Type B pancreatic cell (in vitro differentiated cells): ENCODE measurements at places on chromosomes 6 and 20. TPM values are rescaled to one million over a fixed set of nuclear protein-coding genes. Genes with fewer than 3 reads are reported as not detected.

GRCh38 chr20:44398335-44398734, 42.8 kb downstream of the HNF4A start:
- DNase-seq, result no peak

DNA sequence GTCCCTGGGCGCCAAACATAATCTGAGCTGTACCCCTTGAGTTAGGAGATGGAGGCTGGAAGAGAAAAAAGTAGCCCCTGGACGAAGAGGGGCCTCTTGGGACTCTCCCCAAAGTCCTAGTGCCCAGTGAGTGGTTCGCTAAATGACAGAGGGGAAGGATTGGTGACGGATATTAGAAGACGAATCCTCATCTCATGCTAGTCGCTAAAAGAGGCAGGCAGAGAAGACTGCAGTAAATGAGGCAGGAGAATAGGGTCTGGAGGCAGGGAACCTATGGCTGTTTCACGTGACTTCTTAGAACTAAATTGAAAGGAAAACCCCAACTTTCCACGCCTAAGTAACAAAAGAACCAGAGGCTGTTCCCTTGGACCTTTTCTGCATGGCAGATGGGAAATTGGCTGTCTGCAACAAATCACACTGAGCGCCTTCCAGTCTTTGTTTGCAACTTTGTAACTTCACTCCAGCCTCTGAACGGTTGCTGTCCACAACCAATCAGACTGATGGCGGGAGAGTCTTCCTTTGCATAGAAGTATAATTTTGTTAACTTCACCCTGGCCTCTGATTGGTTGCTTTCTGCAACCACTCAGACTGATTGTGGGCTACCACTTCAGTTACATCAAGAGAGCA, 731 bp upstream of the RBL1 start:
- no peak for DNase-seq

DNA sequence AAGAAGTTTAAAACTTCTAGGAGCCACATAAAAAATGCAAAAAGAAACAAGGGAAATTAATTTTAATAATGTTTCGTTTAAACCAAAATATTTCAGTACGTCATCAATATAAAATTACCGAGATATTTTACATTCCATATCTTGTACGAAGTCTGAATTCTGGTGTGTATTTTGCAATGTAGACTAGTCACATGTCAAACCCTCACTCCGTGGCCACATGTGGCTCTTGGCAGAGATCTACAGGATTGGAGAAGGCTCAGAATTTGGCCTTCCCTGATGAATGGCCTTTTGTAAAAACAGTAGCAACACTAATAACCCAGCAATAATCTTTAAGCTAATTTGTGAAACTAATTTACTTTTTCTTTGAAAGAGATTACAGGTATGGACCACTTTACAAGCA, 217.1 kb downstream of the PRL start:
- DNase-seq, result no peak

DNA sequence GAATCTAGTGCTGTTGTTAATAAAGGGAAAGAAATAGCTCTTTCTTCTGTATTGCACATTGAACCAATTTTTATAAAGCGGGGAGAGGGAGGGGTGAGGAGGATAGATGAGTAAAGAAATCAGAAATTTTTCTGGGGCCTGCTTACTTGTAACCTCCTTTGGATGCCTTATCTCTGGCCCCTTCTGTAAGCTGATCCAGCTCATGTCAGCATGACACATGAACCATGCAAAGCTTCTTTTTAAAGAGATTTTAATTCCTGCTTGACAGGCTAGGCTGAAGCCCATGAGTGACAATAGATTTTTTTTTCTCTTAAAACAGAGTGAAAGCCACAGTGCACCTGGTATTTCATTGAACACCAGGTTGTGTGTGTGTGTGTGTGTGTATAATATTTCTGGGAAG, 325.3 kb downstream of the PRL start:
- no peak for DNase-seq

GRCh38 chr20:47726632-47727031, 58.6 kb downstream of the SULF2 start:
- no peak for DNase-seq

DNA sequence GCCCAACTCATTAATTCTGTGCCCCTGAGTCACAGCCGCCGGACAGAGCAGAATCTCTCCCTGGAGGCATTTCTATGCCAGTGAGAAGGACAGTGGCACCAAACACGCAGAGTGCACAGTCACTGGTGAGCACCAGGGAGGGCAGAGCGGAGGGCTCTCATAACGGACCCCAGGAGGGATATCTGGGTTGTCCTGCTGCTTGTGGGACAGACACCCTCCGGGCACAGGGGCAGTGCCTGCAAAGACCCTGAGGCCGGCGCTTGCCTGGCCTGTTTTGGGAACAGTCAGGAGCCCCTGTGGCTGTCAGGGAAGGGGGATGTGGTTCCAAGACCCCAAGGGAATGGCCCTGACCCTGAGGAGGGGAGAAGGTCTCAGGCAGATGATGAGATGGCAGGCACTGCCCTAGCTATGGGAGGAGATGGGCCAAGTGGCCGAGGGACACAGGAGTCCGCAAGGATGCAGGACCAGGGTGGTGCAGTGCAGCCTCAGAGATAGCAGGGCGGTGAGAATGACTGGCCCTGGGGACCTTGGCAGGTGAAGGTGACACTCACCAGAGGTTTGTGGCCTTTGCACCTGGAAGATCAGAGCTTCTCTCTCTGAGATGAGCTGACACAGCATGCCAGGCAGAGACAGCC, 270.8 kb downstream of the SMOC2 start:
- DNase-seq, result no peak

GRCh38 chr6:106182455-106182854, 96.3 kb downstream of the PRDM1 start:
- DNase-seq, result no peak

DNA sequence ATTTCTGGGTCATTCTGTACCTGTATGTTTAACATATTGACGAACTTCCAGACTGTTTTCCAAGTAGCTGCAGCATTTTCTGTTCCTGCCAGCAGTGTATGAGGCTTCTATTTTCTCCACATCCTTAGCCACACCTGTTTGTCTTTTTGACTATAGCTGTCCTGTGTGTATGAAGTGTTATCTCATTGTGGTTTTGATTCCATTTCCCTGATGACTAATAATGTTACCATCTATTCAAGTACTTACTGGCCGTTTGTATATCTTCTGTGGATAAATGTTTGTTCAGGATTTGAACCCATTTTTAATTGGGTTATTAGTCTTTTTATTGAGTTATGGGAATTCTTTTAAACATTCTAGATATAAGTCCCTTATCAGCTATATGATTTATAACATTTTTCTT, 95.2 kb downstream of the JAG1 start:
- no peak for DNase-seq

- DNase-seq, result no peak
These were observed 596.1 kb downstream of the QKI start for GRCh38 chr6:164010441-164011103.

DNA sequence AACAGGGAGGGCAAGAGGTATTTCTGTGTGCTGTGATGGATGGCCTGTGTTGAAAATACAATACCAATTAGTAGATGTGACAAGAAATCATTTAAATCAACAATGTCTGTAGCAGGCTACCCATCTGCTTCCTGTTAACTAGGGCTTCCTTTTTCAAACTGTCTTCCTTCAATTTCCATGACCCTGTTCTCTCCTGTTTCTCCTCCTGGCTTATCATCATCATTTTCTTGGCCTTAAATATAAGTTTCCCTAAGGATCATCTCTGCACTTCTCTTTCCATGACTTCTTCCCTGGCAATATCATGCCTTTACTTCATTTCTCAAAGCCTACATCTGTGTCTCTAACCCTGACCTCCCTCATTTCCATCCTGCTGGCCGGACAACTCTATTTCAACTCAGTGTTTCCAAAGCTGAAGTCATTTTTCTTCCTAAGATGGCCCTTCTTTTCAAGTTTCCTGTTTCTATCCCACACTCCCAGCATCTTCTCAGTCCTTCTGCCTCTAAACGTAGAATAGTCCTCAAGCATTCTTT, 18.2 kb downstream of the ZC2HC1B start:
- DNase-seq, result no peak

- no peak for DNase-seq
These were observed 13.5 kb upstream of the BMP5 start for GRCh38 chr6:55888917-55889316.

DNA sequence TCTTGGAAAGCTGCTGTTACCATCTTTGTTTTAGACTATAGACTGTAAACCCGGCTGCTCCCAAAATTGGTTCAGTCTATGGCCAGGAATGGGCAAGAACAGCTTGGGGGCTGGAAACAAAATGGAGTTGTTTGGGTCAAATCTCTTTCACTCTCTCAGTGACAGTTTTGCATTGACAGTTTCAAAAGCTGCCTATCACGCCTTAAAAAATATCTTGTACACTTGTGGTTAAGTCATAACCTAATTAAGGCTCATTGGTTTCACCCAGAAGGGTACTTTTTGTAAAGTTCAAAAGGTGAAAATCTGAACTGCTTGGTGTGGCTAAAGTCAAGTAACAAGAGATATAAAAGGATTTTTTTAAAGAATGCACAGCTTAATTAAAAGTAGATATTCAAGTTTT, 76.1 kb upstream of the PRL start:
- no peak for DNase-seq

GRCh38 chr6:147855803-147856482, 347.5 kb downstream of the SAMD5 start:
- DNase-seq, result no peak

The SERINC1 gene
- 82.8 and 101 TPM in 2 replicates for total RNA-seq

The SLC52A3 gene
- 1.3 and 2.1 TPM in 2 replicates for total RNA-seq

The LST1 gene
- total RNA-seq, result not detected in 2 replicates

The SIGLEC1 gene
- total RNA-seq, result not detected in 2 replicates

The IPCEF1 gene
- 0.40 and 1.0 TPM in 2 replicates for total RNA-seq

The IL17F gene
- not detected in 2 replicates for total RNA-seq

The RBPJL gene
- not detected in 2 replicates for total RNA-seq
